ENCODE measurements at places on chromosomes 2 and 18.

DNA sequence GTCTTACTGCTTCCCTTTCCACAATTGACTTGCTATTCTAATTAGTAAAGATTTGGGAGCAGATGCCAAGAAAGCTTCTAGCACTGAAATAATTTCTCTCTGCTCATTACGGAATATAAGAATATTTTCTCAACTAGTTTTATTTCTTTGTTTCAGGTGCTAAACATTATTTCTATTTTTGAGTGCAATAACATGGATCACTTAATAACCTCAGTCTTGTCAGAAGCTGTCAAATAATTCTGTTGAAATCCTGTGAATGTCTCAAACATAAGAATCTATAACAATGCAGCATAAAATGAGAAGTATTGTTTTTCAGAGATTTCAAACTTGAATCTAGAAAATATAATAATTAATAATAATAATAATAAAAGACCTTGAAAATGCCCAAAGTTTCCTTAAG lies 1221.0 kb downstream of the DSC3 start:
- no peak for DNase-seq

DNA sequence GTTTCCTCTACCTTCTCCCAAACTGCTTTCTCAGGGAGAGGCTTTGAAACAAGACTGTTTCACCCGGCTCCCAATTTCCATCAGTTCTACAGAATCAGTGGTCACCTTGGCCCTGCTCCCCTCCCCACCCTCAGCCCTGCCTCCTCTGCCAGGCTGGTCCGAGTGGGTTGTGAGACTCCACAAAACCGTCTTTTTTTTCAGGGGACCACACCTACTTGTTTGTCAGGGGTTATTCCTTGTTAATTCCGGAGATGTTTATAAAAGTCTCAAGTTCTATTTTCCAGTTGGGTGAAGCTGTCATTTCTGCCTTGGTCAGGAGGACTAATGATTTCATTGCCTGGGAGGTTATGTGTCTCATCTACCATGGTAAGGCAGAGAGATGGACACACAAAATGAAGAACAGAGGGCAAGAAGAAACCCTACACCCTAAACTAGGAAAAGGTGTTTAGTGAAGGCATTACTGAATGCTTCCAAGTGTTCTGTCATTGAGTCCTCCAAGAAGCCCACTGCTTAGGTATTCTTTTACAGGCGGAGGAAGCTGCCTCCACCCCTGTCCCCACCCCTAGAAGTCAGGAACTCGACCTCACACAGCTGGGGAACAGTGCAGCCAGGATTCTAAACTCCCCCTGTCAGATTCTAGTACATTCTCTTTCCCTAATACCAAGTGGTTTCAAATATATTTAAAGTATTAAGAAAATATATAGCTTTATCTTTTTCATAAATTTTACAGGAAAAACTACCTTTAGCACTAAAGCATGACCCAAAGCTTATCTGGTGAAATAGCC lies 46.3 kb downstream of the COPS8 start:
- no peak for DNase-seq

DNA sequence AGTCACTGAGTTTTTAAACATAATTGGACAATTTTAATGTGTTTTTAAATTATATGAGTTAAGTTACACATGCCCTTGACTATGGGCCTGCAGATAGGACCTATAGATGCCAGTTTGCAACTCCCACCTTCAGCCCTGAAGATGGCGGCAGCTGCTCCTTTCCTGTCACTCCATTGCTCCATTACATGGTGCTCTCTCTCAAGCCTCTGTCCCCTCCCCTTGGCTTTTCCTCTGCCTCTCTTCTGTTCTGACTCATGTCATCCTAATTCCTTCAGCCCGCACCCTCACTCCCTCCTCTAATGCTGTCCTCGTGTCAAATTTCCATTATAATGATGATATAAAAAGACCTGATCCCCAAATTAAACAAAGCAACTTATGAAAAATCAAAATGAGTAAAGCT lies 133.7 kb upstream of the HNRNPA3 start:
- no peak for DNase-seq

DNA sequence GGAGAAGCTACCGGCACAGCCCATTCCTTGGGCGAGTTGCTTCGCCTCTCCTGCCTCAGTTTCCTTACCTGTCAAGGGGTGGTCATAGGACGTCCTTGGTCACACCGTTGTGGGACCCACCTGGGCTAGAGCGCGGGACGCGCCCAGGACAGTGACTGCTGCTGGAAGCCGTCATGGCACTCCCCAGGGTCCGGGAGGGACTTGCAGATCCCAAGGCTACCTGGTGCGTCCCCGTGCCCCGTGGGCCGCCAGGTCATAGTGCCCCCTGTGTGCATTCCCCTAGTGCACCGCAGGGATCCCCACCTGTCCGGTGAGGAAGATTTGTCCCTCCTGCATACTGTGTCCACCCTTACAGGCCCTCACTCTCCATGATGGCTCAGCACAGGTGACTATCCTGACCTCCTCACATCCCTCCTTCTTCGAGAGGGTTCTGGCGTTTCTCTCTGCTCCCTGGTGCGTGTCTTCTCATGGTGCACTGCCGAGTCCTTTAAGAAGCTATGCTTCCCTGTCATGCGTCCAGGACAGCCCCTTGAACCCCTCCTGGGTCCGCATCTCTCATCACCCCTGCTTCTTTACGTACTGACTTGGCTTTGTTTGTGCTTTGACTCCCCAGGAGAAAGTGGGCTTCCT lies 886 bp upstream of the STK25 start:
- DNase-seq: no peak

GRCh38 chr2:28463211-28463816 lies 32.5 kb upstream of the PLB1 start:
- no peak for DNase-seq

- DNase-seq: no peak
Measured at GRCh38 chr2:197668296-197668695, 7.1 kb downstream of the RFTN2 start.

DNA sequence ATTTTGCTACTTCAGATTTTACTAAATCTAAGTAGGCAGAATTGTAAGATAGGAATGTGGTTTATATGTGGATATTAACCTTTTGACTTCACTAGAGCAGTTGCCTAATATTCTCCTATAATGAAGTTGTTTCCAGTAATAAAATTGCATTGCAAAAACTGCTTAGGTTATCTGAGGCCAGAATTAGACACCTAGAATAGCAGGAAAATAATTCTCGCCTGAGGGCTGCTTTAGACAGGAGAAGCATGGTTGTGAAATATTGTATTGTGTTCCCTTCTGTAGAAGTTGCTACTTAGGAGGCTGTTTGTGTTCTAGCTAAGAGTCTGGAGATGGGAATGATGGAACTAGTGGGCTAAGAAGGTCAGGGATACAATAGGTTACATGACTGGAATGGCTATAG lies 146.3 kb downstream of the PLCL1 start:
- no peak for DNase-seq

DNA sequence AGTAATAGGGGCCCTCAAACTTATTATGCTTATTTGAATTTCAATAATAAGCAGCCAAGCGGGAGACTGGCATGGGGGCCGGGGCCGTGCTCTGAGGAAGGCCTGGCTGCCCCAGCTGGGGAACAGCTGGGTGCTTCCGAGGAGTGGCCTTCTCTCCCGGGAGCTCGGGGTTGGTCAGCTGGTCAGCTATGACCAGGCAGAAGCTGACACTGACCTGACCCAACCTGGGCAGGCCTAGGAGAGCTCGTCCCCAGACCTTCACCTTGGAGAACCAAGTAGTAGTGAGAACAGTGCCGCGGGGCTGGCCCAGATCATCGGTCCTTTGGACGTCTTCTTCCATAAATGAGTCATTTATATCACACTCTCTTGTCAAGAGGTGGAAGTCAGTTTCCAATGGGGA lies 36.1 kb downstream of the RRM2 start:
- no peak for DNase-seq

DNA sequence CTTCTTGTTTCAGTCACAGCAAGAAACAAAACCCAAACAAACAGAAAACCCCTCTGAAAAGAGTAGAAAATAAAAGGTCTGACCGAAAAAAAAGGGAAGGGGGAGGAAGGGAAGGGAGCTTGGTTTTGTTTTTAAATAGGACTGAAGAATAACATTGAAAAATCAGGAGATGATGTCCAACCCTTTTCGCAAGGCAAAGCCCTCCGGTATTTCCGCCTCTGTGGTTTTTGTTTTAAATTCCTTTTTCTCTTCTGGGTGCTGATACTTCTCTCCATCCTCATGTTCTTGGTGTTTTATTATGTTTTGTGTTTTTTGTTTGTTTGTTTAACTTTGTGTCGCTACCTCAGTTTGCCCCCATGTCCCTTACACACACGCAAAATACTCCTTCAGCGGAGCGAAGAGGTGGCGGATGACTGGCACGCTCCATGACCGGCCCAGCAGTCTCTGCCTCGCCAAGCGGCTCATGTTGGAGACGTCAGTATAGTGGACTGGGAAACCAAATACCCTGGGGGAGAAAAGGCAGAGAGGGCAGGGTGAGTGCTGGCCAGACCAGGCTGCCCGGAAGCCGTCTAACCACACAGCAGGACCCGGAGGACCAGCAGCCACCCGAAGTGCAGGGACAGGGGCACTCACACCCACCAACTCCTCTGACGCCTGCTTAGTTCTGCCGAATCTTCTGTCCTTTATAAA lies 65.7 kb upstream of the POMC start:
- DNase-seq: no peak

DNA sequence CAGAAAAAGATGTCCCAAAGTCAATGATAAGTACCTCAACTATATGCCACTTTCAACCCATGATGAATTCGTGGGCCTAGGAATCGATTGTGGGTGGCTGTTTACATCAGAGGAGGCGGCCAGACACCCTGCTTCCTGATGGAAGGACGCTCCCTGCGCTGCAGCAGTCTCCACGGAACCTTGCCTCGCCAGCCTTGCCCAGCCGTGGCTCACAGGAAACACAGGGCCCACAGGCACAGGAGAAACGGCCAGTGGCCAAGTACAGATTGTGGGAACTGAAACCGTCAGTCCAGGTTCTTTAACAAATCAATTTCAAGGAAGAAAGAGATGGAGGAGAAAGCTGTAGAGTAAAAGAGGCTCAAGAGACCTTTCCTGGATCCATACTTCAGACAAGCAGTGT lies 101.5 kb upstream of the NFATC1 start:
- DNase-seq: no peak

GRCh38 chr18:27188309-27188708 lies 3.2 kb upstream of the CHST9 start:
- DNase-seq: no peak

DNA sequence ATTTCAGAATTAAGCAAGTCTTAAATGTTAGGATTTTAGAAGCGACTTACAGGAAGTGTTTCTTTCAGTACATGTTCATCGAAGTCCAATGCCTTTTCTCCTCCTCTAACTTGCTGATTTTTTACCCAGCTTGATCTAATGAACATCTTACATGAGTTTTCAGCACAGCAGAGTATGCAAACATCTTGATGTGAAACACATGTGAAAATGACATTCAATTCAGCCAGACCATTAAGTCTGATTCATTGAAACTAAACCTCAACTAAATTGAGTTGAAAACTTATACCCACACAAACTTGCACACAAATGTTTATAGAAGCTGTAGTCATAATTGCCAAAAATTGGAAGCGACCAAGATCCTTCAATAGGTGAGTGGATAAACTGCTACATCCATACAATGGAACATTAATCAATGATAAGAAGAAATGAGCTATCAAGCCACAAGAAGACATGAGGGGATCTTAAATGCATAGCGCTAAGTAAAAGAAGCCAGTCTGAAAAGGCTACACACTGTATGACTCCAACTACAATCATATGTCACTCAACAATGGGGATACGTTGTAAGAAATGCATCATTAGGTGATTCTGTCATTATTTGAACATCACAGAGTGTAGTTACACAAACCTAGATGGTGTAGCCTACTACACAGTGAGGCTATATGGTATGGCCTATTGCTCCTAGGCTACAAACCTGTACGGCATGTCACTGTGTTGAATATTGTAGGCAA lies 18.5 kb downstream of the PSTPIP2 start:
- DNase-seq: no peak

DNA sequence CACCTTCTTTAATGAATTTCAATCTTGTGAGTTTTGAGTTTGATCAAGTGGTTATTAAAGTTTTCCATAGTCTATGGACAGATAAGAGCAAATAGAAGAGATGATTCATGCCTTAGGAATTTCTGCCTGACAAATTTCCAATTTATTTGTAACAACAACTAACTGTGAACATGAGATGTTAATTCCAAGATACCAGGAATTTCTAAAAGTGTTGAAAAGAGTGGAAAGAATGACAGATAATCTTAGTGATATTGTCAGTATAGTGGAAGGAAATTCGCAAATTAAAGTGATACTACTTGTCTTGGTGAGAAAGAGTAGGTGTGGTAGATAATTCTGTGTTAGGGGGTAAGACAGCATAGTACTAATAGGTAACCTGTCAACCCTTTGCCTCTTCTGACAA lies 82.4 kb downstream of the AGPS start:
- no peak for DNase-seq

DNA sequence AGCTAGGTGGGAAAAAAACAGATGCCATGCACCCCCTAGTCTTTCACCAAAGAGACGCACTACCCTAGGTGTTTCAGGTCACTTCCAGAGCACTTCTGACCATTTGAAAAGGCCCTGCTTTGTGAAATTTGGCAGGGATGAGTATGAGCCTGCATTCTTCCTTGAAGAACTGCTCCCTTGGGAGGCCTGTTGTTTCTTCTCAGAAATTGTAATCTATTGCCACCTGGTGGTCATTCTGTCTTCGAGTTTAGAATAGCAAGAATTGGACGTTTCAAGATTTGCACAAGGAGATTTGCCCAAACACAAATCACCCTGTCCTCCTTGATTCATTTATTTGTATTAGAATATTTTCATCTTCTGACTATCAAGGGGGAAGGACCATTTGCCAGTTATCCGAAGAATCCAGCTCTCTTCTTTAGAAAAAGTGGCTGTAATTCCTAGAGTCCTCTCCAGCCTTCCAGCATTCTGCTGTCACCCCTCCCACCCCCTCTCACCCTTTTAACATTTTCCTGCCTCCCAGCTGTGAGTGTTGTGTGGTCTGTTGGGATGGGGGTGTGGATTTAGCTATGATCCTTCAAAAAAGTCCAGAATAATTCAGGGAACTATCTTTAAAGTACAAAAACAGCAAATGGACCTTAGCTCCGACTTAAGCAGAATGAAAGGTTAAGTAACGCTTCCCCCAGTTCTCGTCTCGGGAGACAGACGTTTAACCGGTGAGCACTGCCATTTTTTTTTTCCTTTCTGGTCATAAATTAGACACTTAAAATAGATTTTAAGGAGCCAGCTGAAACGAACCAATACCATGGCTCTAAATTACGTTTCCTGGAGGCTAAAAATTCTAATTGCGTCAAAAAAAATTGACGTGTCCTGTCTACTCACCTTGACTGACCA lies 3.7 kb upstream of the GAD1 start:
- DNase-seq: no peak

Measured in stimulated activated CD4-positive, alpha-beta T cell treated with anti-CD3 and anti-CD28 coated beads, Interleukin-12 subunit alpha, Interleukin-12 subunit beta, amount 100 ng/mL, for 4 hours (primary cell).